ENCODE measurements at places on chromosomes 5 and 9. TPM values are rescaled to one million over a fixed set of nuclear protein-coding genes. Genes with fewer than 3 reads are reported as not detected.

The FCN2 gene
- not detected for total RNA-seq

The MLANA gene
- 0.10 TPM for total RNA-seq

The LCN2 gene
- 4.7 TPM for total RNA-seq

The BAAT gene
- total RNA-seq: 0.10 TPM

The OCLN gene
- total RNA-seq: 0.10 TPM

Measured in mononuclear cell (primary cell).